ENCODE measurements at places on chromosomes 5 and 9. TPM values are rescaled to one million over a fixed set of nuclear protein-coding genes. Genes with fewer than 3 reads are reported as not detected.

Gene CCDC112
- 8.1 TPM for polyA plus RNA-seq

Gene TMEFF1
- polyA plus RNA-seq, result not detected

Gene TOR1A
- 13.9 TPM for polyA plus RNA-seq

Gene SH3PXD2B
- polyA plus RNA-seq, result 7.4 TPM

Gene RALGDS
- 32.8 TPM for polyA plus RNA-seq

Gene KIF24
- 0.46 TPM for polyA plus RNA-seq

Gene PCDHB5
- 0.31 TPM for polyA plus RNA-seq

Gene FOXD4
- polyA plus RNA-seq, result not detected

Gene OR1Q1
- not detected for polyA plus RNA-seq

Gene PCDHB1
- polyA plus RNA-seq, result not detected

Gene AK3
- 49.9 TPM for polyA plus RNA-seq

Gene DDX4
- polyA plus RNA-seq, result not detected

Gene AFAP1L1
- polyA plus RNA-seq, result 2.7 TPM

Gene MAMDC2
- 7.0 TPM for polyA plus RNA-seq

Gene NNT
- 13.8 TPM for polyA plus RNA-seq

Gene CPLANE1
- polyA plus RNA-seq, result 2.6 TPM

Gene PLPPR1
- polyA plus RNA-seq, result 0.13 TPM

Gene PCSK5
- 0.37 TPM for polyA plus RNA-seq

Gene STARD4
- polyA plus RNA-seq, result 4.4 TPM

Gene KCNIP1
- polyA plus RNA-seq, result 0.20 TPM

Gene C5orf58
- polyA plus RNA-seq, result 4.6 TPM

Gene OR13C9
- polyA plus RNA-seq, result not detected

Gene ENTPD2
- 2.9 TPM for polyA plus RNA-seq

Gene OBP2B
- not detected for polyA plus RNA-seq

Gene GDA
- 0.35 TPM for polyA plus RNA-seq

Gene STKLD1
- polyA plus RNA-seq, result 2.6 TPM

Gene F2RL1
- polyA plus RNA-seq, result 4.8 TPM

Gene PCDHB16
- 0.20 TPM for polyA plus RNA-seq

Gene AGXT2
- not detected for polyA plus RNA-seq

Gene DMGDH
- polyA plus RNA-seq, result 1.2 TPM

Gene ORM2
- polyA plus RNA-seq, result not detected

Gene HEMGN
- not detected for polyA plus RNA-seq

Measured in stomach (tissue), 19 donors.